Purkinje cell (primary cell): ENCODE measurements at places on chromosomes 6 and 20. TPM values are rescaled to one million over a fixed set of nuclear protein-coding genes. Genes with fewer than 3 reads are reported as not detected.

SAMD3 gene
- polyA plus RNA-seq = not detected in 2 replicates

UBE2C gene
- polyA plus RNA-seq = not detected in 2 replicates

FAM217B gene
- polyA plus RNA-seq = 30.7 and 40.4 TPM in 2 replicates

HCRTR2 gene
- polyA plus RNA-seq = not detected in 2 replicates

HLA-DQB1 gene
- polyA plus RNA-seq = 1.0 TPM in 1 of 2 replicates, not detected in the other

C4B gene
- not detected in 2 replicates for polyA plus RNA-seq

PNPLA1 gene
- polyA plus RNA-seq = not detected in 2 replicates

MMP24 gene
- polyA plus RNA-seq = 0.22 and 0.46 TPM in 2 replicates

TNF gene
- polyA plus RNA-seq = not detected in 2 replicates

CCN5 gene
- not detected in 2 replicates for polyA plus RNA-seq
